Thymus (tissue), 14 donors: ENCODE measurements at places on chromosomes 7 and 10. TPM values are rescaled to one million over a fixed set of nuclear protein-coding genes. Genes with fewer than 3 reads are reported as not detected.
A peak's percentile ranks its signal among the peaks of the same experiment; 100 is the strongest.

DNA sequence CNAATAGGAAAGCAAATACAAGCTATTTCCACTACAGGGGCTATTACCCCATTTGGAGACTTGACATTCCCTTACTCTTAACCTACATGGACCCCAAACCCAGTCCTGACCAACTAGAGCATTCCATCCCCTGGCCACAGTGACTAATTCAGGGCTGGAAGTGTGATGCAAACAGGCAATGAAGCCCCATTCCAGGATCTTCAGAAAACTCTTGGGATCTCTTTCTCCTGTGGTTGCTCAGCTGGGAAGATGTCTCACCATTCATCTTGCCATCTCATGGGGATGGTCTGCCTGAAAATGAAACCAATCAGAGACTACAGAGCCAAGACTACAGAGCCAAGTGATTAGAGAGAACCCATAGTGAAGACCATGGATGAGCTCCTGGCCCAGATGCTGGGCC lies 206.2 kb downstream of the ZNF365 start:
- H3K4me1 ChIP-seq: no peaks in the 10 kb centered on the region
- H3K4me3 ChIP-seq: no peak overlapping the region
- H3K36me3 ChIP-seq: no peaks in the 10 kb centered on the region
- no peak for DNase-seq

Gene TACC2
- polyA plus RNA-seq: 57.3 TPM

DNA sequence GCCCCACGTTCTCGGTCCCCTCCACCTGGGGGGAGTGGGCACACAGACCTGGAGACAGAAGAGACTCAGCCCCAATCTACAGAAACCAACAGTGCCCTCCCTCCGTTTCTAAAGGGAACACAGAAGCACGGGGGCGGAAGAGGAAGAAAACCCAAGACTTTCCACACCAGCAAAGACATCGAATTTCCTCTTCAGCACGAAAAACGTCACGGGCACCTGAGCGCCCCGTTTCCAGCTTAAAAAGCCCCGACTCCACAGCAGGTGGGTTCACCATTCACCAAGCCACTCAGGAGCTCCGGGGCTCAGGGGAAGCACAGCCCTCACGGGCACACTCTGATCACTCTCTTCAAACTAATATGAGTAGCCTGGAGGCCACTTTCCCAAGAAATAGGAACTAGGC lies 19.6 kb downstream of the NUDT1 start:
- H3K27ac ChIP-seq: peak overlapping the region; percentile 75
- no peak for DNase-seq
- peaks cover 9% of the 10 kb centered on the region for H3K36me3 ChIP-seq
- H3K4me1 ChIP-seq: peaks cover 9% of the 10 kb centered on the region
- H3K4me3 ChIP-seq: no peak overlapping the region
- H3K27me3 ChIP-seq: no peaks in the 10 kb centered on the region

- no peak for DNase-seq
- peaks cover 6% of the 10 kb centered on the region for H3K4me1 ChIP-seq
- no peaks in the 10 kb centered on the region for H3K27me3 ChIP-seq
- H3K4me3 ChIP-seq: no peak overlapping the region
Measured at GRCh38 chr7:129163875-129164544, 19.5 kb downstream of the TSPAN33 start.

Gene FGL2
- 23.2 TPM for polyA plus RNA-seq

- peaks cover 2% of the 10 kb centered on the region for H3K27me3 ChIP-seq
- DNase-seq: no peak
Measured at GRCh38 chr7:25579778-25580075, 351.4 kb upstream of the NPVF start.

DNA sequence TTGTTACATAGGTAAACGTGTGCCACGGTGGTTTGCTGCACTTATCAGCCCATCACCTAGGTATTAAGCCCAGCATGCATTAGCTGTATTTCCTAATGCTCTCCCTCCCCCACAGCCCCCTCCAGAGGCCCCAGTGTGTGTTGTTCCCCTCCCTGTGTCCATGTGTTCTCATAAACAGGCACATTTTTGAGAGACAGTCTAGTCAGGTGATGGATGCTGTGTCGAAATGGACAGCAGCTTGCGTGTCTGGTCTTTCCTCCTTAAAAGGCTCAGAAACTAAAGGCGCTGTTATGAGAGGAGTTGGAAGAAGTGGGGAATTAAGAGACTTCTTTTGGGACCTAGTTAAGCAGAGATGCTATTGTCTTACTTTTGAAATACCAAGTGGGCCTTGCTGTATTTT lies 296.0 kb downstream of the BBS9 start:
- H3K4me3 ChIP-seq: no peak overlapping the region
- H3K36me3 ChIP-seq: no peaks in the 10 kb centered on the region
- DNase-seq: no peak

DNA sequence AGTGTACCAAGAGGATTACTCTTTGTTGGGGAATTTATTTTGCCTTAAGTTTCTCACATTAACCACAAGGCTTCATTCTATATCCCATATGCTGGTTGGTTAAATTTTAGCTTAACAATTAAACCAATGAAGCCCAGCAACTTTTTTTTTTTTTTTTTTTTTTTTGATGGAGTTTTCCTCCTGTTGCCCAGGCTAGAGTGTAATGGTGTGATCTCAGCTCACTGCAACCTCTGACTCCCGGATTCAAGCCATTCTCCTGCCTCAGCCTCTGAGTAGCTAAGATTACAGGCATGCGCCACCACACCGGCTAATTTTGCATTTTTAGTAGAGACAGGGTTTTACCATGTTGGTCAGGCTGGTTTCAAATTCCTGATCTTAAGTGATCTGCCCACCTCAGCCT lies 75.0 kb upstream of the MKX start:
- H3K4me3 ChIP-seq: no peak overlapping the region
- no peaks in the 10 kb centered on the region for H3K36me3 ChIP-seq
- H3K27ac ChIP-seq: no peak overlapping the region
- DNase-seq: no peak
- H3K27me3 ChIP-seq: no peaks in the 10 kb centered on the region

Gene SPDYE3
- 0.27 TPM for polyA plus RNA-seq

Gene NUDT13
- 3.2 TPM for polyA plus RNA-seq

- H3K27ac ChIP-seq: no peak overlapping the region
- H3K36me3 ChIP-seq: no peaks in the 10 kb centered on the region
- no peaks in the 10 kb centered on the region for H3K4me1 ChIP-seq
- no peak for DNase-seq
Measured at GRCh38 chr7:81527651-81528050, 242.2 kb downstream of the HGF start.

GRCh38 chr10:29266641-29267040 lies 22.2 kb upstream of the LYZL1 start:
- no peak overlapping the region for H3K27ac ChIP-seq
- H3K4me3 ChIP-seq: no peak overlapping the region
- no peaks in the 10 kb centered on the region for H3K27me3 ChIP-seq
- H3K36me3 ChIP-seq: no peaks in the 10 kb centered on the region

Gene ANKRD2
- polyA plus RNA-seq: 0.68 TPM

GRCh38 chr10:122665946-122666345 lies 33.7 kb downstream of the C10orf120 start:
- no peaks in the 10 kb centered on the region for H3K4me1 ChIP-seq
- H3K4me3 ChIP-seq: no peak overlapping the region
- no peaks in the 10 kb centered on the region for H3K27me3 ChIP-seq
- DNase-seq: no peak
- no peak overlapping the region for H3K27ac ChIP-seq

Gene TMEM130
- polyA plus RNA-seq: 0.23 TPM

DNA sequence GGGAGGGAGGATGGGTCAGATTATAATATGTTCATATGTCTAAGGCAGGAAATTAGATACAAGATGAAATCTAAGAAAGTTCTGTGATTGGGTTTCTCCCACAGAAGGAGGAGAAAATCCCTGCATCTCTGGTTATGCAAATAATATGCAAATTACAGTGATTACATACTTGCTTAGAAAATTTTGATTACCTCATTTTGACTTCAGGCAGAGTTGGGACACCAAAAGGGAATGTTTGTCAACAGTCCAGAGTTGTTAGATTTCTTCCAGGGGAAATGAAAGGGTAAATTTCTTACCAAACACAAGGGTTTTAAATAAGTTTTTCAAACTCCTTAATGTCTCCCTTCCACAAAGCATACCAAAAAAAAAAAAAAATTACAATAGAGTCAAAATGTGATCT lies 101.4 kb upstream of the STEAP1B start:
- no peaks in the 10 kb centered on the region for H3K27me3 ChIP-seq
- no peak for DNase-seq
- H3K4me1 ChIP-seq: no peaks in the 10 kb centered on the region
- H3K4me3 ChIP-seq: no peak overlapping the region
- H3K36me3 ChIP-seq: no peaks in the 10 kb centered on the region

Gene PCBD1
- polyA plus RNA-seq: 59.0 TPM

GRCh38 chr10:3008518-3009195 lies 58.7 kb upstream of the PFKP start:
- DNase-seq: no peak
- H3K4me3 ChIP-seq: no peak overlapping the region
- no peaks in the 10 kb centered on the region for H3K27me3 ChIP-seq
- H3K36me3 ChIP-seq: no peaks in the 10 kb centered on the region

Gene FAM53B
- 46.2 TPM for polyA plus RNA-seq

GRCh38 chr10:3433988-3434387 lies 261.4 kb upstream of the PITRM1 start:
- no peak overlapping the region for H3K4me3 ChIP-seq
- no peaks in the 10 kb centered on the region for H3K36me3 ChIP-seq
- H3K27ac ChIP-seq: no peak overlapping the region
- no peaks in the 10 kb centered on the region for H3K4me1 ChIP-seq
- DNase-seq: no peak

GRCh38 chr10:23341004-23341403 lies 3.6 kb downstream of the C10orf67 start:
- H3K4me1 ChIP-seq: no peaks in the 10 kb centered on the region
- H3K27ac ChIP-seq: no peak overlapping the region
- no peak for DNase-seq
- no peak overlapping the region for H3K4me3 ChIP-seq

DNA sequence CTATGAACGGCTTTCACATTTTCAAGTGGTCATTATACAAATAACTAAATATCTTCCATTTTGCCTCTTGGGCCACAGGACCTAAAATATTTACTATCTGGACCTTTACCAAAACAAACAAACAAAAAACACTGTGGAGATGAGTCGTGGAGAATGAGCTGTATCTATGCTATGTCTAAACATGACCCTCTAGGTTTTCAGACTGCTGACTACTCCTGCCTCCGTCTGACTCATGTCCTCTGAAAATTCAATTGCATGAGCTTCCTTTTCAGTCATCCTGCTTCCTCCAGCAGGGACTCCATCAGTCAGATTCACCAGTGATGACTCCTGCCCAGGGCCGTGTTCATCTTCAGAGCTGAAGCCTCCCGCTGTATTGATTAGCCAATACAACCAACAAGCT lies 96.8 kb downstream of the COL28A1 start:
- no peaks in the 10 kb centered on the region for H3K27me3 ChIP-seq
- no peak overlapping the region for H3K4me3 ChIP-seq
- no peak overlapping the region for H3K27ac ChIP-seq
- H3K4me1 ChIP-seq: no peaks in the 10 kb centered on the region

Gene BAIAP2L1
- polyA plus RNA-seq: 6.1 TPM

Gene CAMK1D
- 11.2 TPM for polyA plus RNA-seq

DNA sequence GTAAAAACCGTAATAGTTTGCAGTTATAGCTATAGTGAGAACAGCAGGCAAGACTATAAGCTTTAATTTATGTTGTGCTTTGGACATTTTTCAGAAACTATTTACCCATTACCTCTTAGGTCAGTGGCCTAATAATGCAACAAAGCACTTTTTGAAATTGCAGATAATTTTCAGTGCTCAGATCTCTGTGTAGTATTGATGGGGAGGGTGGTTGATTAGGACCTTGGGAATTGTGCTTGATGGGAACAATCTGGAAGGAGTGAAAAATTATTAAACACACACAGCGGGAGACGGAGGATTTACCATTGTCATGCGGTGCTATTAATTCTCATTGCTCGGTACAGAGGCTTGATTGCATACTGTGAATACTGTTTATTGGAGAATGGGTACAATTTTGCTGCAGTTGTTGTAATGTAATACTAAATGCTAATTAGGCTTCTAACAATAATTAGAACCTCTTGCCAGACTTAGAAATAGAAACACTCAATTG lies 304.8 kb downstream of the LRMDA start:
- no peak overlapping the region for H3K4me3 ChIP-seq
- H3K36me3 ChIP-seq: no peaks in the 10 kb centered on the region
- H3K27ac ChIP-seq: no peak overlapping the region
- H3K27me3 ChIP-seq: no peaks in the 10 kb centered on the region
- no peak for DNase-seq

- no peak overlapping the region for H3K27ac ChIP-seq
- no peaks in the 10 kb centered on the region for H3K4me1 ChIP-seq
- no peak overlapping the region for H3K4me3 ChIP-seq
- no peaks in the 10 kb centered on the region for H3K36me3 ChIP-seq
Measured at GRCh38 chr7:1850976-1851571, 181.0 kb downstream of the ELFN1 start.

GRCh38 chr10:525565-526315 lies 163.7 kb downstream of the DIP2C start:
- no peaks in the 10 kb centered on the region for H3K36me3 ChIP-seq
- no peak overlapping the region for H3K27ac ChIP-seq
- H3K4me1 ChIP-seq: no peaks in the 10 kb centered on the region

DNA sequence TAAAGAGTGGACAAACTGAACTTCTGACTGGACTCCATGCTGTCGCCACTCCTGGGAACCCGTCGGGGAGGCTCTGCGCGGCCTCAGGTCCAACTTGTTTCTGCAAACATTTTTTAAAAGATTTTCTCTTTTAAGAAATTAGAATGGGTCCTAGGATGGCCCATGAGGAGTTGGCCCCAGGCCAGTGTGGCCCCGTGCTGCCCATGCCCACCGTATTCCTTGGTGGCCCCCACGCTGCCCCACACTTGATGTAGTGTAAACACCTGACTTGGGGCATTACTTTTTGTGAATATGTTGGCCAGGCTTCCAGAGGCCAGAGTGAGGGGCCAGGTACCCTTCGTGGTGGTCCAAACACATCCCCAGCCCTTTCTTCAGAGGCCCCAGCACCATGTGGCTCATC lies 19.3 kb downstream of the ZNF316 start:
- no peak for DNase-seq
- H3K4me1 ChIP-seq: no peaks in the 10 kb centered on the region
- no peak overlapping the region for H3K27ac ChIP-seq
- H3K36me3 ChIP-seq: peaks cover 40% of the 10 kb centered on the region
- no peaks in the 10 kb centered on the region for H3K27me3 ChIP-seq

DNA sequence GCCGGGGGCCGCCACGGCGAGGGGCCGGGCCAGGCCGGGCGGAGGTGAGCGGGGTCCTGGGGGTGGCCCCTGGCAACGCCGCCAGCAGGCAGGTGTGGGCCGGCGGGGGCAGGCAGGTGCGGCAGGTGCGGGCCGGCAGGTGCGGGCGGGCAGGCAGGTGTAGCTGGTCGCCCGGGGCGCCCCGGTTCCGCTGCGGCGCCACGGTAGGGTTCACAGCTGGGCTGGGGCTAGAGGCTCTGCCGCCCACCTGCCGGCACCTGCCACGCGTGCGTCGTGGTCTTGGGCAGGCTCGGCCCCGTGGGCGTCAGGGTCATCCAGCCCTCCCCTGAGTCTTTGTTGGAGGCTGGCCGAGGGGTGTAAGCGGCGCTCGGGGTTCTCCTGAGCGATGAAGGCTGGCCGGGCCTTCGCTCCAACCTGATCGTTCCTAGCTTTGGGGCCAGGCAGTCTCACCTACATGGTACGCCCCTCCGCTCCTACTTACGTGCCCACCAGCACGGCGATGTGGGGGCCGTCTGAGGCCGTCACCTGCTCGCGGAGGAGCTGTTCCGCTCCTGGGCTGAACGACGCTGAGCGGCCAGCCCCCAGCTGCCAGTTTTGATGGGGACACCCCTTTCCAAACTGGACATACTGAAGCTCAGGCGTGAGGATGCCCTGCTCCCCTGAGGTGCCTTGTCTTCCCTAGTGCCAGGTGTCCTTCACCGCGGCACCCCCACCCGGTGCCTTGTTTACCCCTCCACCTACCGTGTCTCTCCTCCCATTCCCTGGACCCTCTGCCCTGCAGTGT lies 493 bp downstream of the ZMIZ2 start:
- no peaks in the 10 kb centered on the region for H3K27me3 ChIP-seq
- no peaks in the 10 kb centered on the region for H3K36me3 ChIP-seq
- peak overlapping the region; percentile 86 for H3K4me3 ChIP-seq
